ENCODE measurements at places on chromosomes 11 and 22.

DNA sequence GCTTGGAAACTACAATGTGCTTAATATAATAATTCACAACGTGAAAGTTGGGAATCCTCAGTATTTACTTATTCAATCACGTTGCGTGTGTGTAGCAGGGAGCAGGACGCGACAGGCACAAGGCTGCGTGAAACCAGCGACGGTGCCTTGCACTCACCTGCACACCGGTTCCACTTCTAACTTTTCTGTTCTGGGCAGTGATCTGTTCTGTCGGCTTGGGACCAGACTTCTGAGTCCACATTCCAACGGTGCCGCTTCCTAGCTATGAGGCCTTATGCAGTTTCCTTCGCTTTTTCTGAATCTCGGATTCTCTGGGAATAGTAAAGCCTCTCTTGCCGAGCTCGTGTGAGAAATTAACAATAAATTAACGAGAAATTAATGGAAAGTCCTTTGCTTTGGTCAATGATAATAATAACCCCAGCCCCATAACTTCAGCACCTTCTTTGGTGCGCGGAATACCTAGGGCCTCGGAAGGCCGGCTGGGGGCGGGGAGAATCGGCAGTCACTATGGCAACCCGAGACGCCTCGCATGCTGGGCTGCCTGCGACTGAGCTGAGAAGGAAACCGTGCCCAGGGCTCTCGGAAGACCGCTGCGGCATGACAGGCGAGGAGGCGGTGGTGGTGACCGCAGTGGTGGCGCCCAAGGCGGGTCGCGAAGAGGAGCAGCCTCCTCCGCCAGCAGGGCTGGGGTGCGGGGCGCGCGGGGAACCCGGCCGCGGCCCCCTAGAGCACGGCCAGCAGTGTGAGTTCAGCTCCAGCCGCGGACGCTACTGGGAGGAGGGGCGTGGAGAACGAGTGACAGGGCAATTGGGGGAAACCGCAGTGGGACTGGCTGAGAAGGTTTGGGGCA lies at the start of gene C11orf97:
C11orf97 (plus strand) TSS at position 530 of the 850 bp plus-strand sequence; CDS start at position 598, 68 bp downstream.
- peak; percentile 66 for DNase-seq

GRCh38 chr11:73295241-73295995 lies 12.7 kb upstream of the ARHGEF17 start:
- peak; percentile 32 for DNase-seq

GRCh38 chr11:83693306-83693992 lies 407.3 kb upstream of the CCDC90B start:
- no peak for DNase-seq

GRCh38 chr22:46069521-46070214 lies 80.7 kb upstream of the PPARA start:
- DNase-seq: peak; percentile 92

- DNase-seq: peak; percentile 9
These were observed 5.6 kb downstream of the OSBPL5 start for GRCh38 chr11:3159296-3160190.

- peak; percentile 60 for DNase-seq
These were observed 125.8 kb downstream of the MICAL2 start for GRCh38 chr11:12235947-12236743.

Data from NCI-H345 (cell line).